ENCODE measurements at places on chromosomes 6 and 20.

DNA sequence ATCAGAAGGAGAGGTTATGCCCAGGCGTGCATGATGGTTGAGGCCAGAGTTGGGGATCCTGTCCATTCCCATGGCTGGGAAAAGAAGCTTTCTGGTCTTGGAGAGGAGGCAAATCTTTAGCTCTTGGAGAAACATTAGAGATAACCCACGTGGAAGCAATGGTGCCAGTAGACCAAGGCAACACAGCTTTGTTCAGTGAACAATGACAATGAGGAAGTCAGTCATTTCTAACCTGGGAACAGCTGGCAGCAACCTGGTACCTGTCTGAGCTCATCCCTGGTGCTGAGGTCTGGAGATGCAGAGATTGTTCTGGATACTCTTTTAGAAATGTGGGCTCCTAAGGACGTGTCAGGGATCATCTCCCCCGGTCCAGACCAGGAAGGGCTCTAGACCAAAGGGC is 76.7 kb upstream of the PAX1 start:
- DNase-seq, result no peak

DNA sequence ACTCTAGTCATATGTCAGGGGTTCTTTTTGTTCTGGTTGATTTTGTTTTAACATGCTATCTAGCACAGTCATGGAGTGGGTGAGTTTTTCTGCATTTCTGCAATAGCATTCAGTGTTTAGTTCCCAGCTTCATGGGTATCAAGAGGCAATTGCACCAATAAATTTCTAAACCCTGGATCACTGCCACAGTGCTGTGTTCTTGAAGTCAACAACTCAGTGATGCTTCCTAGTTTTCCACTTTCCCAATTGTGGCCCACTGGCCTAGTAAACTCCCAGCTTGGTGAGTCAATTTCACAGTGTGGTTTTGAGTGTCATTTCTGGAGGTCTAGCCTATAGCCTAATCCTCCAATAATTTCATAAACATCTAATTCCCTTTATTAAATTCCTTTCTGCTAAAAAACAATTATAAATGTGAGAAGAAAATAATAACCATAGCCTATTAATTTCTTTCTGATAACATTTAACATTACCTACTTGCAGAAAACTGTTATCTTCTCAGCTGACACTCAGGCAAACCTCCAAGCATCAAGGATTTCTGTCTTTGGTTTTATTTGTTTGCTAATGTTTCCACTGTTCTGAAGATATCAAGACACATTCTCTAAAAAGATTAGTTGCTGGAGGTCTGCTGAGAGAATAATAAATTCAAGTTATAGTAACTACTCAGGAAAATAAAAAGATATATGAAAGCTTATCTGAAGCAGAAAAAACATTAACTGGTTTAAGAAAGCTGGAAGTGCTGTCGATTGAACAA is 89.9 kb downstream of the PDE7B start:
- DNase-seq, result no peak

GRCh38 chr6:164929408-164929977 is 379.9 kb downstream of the C6orf118 start:
- no peak for DNase-seq

DNA sequence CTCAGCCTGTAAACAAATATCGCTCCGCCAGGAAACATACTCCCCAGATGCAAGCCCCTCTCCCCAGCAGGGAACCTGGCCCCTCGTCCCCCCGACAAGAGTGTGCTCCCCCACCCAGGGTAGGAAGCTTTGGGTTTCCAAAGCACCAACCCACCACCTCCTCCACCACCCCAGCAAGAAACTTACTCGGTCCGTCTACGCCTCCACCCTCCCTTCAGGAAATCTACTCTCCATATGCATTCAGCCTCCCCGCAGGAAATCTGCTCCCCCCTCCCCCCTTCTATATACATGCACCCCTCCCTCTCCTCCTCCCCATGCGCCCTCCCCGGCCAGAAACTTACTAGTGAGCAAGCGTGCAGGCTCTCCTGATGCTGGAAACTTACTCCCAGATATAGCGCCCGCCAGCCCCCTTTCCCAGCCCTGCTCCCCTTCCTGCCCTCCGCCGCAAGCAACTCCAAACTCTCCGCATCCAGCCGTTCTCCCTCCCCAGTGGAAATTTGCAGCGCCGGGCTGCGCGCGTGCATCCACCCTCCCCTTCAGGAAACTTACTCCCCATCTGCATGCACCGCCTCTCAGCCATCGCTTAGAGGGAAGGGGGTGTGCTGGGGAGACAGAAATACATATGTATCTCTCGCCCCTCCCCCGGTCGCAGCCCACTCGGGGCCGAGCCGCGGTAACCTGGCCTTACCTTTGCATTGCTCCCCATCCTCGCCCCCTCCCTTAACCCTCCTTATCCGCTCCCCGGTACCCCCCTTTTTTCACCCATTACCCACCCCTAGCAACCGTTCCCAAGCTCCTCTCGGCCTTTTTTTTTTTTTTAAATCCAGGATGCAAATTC is at the start of gene TRERF1:
TRERF1 (minus strand) TSS at position 594 of the 838 bp plus-strand sequence. CDS start 182,336 bp downstream, outside the sequence.
- DNase-seq, result peak; percentile 49

DNA sequence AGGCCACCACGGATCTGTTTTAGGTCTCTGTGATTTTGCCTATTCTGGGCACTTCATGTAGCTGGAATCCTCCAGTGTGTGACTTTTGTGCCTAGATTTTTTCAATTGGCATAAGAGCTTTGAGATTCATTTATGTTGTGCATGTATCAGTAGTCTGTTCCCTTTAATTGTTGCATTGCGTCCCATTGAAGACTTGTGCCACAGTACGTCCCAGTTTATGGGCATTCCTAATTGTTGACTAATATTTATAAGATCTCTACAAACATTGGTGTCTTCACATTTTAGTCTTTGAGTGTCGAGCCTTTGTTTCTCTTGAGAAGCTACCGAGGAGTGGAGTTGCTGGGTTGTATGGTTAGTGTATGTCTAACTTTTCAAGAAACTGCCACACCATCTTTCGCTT is 704 bp upstream of the FAM210B start:
- no peak for DNase-seq

- DNase-seq, result no peak
Observed at GRCh38 chr6:21109391-21110178, 484.0 kb upstream of the SOX4 start.

DNA sequence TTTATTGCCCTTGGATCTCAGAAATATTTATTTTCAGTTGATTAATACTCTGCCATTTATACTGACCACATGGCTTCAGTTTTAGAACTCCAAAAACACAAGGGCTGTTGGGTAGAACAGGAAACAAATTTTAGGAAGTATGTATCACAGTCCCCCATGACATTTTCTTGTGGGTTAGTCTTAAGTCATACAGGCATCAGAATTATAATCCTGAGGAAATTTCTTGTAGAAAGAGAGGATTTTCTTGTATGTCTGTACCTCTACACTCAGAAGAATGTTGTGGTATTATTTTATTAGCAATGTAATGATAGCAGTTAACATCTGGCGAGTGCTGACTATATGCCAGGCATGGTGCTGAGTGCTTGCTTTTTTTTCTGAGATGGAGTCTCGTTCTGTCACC is 302.9 kb downstream of the CLIC5 start:
- DNase-seq, result no peak

- no peak for DNase-seq
Observed at GRCh38 chr20:41508335-41508734, 109.8 kb downstream of the CHD6 start.

- DNase-seq, result no peak
Observed at GRCh38 chr20:1302685-1303541, 26.0 kb downstream of the SDCBP2 start.

- DNase-seq, result no peak
Observed at GRCh38 chr20:49225896-49226295, 6.7 kb downstream of the DDX27 start.

GRCh38 chr20:16556301-16556700 is 16.9 kb downstream of the KIF16B start:
- no peak for DNase-seq

GRCh38 chr6:159686040-159686439 is 7.0 kb downstream of the SOD2 start:
- DNase-seq, result no peak

DNA sequence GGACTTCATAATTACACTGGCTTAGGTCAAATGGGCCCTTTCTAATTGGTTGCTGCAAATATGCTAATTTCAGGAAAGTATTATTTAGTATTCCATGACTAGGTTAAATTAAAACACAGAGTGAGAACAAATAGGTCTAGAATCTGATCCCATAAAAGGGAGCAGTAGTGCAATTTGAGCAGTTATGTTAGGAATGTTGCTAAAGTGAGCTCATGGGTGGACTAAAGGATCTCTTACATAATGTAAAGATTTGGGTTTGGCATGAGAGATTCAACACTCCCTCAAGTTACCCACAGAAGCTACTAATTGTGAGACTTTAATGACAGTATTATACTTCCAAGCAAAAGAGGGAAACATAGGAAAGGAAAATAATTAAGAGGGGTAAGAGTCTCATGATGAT is 109.1 kb downstream of the C6orf58 start:
- DNase-seq, result no peak

DNA sequence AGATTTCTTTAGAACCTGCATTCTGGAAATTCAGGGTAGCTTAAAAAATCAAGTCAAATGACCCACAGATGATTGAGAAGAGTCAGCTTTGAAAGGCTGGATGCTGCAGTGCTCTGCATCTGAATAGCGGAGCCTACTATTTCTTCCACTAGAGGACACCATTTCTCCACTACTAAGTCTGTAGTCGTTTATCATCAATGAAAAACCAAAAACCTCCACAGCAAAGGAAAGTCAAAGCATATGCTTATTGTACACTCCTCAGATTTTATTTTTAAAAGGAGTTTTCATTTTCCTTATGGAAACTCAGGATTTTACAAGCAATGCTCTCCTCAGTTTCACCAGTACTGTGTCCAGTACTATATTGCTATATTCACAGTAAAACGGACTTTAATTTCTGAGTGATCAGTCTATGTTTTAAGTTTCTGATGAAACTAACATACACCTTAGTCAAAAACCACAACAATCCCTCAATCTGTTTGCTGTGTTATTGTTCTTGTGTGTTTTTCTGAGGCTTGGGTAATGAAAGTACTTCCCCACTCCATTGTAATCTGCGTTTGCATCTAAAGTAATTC is 50.5 kb upstream of the ENPP5 start:
- DNase-seq, result no peak

DNA sequence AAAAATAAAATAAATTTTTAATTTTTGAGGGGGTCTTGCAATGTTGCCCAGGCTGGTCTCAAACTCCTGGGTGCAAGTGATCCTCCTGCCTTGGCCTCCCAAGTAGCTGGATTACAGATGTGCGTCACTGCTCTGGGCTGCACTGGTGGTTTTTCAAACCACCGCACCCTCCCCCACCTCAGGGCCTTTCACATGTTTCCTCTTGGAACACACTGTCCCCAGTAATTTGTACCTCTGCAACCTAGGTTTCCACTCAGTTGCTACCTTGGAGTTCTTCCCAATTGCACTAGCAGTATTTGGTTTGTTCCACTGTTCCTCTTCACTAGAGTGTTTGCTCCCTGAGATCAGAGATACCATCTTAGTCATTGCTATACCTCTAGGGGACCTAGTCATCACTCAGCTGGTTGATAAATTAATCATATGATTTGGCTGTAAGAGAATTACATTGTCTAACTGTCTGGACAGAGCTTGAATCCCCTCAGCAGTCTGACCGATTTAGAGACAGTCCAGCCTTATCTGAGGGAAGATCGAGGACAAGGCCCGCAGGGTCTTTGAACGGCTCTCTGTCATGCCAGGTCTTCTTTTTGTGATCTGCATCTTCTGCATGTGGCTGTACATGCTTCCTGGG is 32.0 kb downstream of the CEP43 start:
- no peak for DNase-seq

GRCh38 chr6:22943327-22943726 is 374.0 kb downstream of the HDGFL1 start:
- DNase-seq, result no peak

- DNase-seq, result no peak
Observed at GRCh38 chr6:38640216-38640909, 634 bp upstream of the BTBD9 start.

DNA sequence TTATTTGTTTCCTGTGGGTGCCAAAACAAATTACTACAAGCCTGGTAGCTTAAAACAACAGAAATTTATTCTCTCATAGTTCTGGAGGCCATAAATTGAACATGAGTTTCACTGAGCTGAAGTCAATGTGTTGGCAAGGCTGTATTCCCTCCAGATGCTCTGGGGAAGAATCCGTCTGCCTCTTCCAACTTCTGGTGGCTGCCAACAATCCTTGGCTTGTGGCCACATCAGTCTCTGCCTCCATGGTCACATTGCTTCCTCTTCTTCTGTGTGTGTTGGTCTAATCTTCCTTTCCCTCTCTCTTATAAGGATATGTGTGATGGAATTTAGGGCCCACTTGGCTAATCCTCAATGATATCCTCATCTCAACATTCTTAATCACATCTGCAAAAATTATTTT is 92.8 kb upstream of the EPB41L1 start:
- no peak for DNase-seq

- DNase-seq, result peak; percentile 72
Observed at GRCh38 chr20:3045816-3046676, at the start of gene MRPS26. Gene MRPS26 (plus strand): TSS chr20:3046052. CDS start chr20:3046069, 17 bp downstream.

- no peak for DNase-seq
Observed at GRCh38 chr6:149357726-149358538, 40.4 kb downstream of the TAB2 start.

GRCh38 chr6:27759930-27760329 is 152.3 kb downstream of the OR2B2 start:
- no peak for DNase-seq

GRCh38 chr6:133918208-133918930 is 29.5 kb downstream of the TCF21 start:
- no peak for DNase-seq

GRCh38 chr6:124699038-124699437 is 263.2 kb upstream of the RNF217 start:
- DNase-seq, result no peak

GRCh38 chr6:32529697-32530430 is at the start of gene HLA-DRB5:
Gene HLA-DRB5 (minus strand): TSS chr6:32530287. CDS start chr6:32530224, 63 bp downstream.
- DNase-seq, result no peak

- DNase-seq, result no peak
Observed at GRCh38 chr20:47708953-47709833, 76.1 kb downstream of the SULF2 start.

DNA sequence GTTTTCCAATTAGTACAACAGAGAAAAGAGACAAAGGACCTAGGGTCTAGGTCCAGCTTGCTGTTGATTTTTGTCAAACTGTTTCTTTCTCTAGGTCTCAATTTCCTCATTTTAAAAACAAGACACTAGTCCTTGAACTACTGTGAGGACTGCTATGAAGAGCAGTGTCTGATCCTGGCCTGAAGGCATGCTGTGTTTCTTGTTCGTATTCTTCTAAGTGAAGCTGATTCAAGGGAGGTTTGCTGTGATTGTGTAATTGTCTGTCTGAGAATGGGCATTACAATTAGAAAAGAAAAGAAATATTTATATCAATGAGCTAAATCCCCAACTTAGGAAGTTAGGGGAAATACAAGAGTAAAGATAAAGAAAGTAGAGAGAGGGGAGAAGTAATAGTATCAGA is 228.2 kb upstream of the SUPT3H start:
- DNase-seq, result no peak

DNA sequence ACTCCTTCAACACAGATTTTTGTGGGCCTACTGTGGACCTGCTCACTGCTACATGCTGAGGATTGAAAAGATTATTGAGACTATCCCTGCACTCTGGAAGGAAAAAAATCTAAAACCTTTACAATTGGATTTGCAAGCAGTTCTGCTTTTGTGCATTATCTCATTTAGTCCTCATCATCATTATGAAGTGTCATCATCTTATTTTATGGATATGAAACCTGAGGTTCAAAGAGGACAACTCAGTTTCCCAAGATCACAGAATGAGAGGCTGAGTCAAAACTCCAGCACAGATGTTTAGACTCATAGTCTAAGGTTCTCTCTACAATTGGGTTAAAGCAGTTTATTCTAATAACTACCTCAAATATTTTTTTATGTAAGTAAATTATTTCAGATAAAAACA is 160.2 kb upstream of the MARCKS start:
- no peak for DNase-seq

- peak; percentile 30 for DNase-seq
Observed at GRCh38 chr6:135851442-135852271, at the start of gene PDE7B. Gene PDE7B (plus strand): TSS chr6:135851701.

All from activated CD4-positive, alpha-beta T cell treated with anti-CD3 and anti-CD28 coated beads, Interleukin-2, amount 50 U/mL, for 1 hour (primary cell).